CD8-positive, alpha-beta T cell (primary cell): ENCODE measurements at places on chromosomes 4 and X. TPM values are rescaled to one million over a fixed set of nuclear protein-coding genes. Genes with fewer than 3 reads are reported as not detected.

The ARMCX4 gene
- 13.3 TPM for total RNA-seq

The CSAG3 gene
- not detected for total RNA-seq

The FGF5 gene
- 0.05 TPM for total RNA-seq

The SPANXC gene
- total RNA-seq, result not detected

The FGA gene
- total RNA-seq, result not detected

The CABS1 gene
- not detected for total RNA-seq

The BLOC1S4 gene
- total RNA-seq, result 29.7 TPM

The INTU gene
- 0.16 TPM for total RNA-seq

The HSFX4 gene
- not detected for total RNA-seq

The TRIM2 gene
- total RNA-seq, result 0.22 TPM

The AFF1 gene
- 33.8 TPM for total RNA-seq

The SLC25A43 gene
- total RNA-seq, result 1.4 TPM

The GPRIN3 gene
- 32.1 TPM for total RNA-seq

The GUCY1B1 gene
- total RNA-seq, result not detected

The BTC gene
- not detected for total RNA-seq

The TMPRSS11E gene
- not detected for total RNA-seq

The BEX1 gene
- total RNA-seq, result 2.2 TPM

The SMIM10 gene
- not detected for total RNA-seq

The FGFR3 gene
- not detected for total RNA-seq

The CDX4 gene
- not detected for total RNA-seq

The KLHL13 gene
- total RNA-seq, result 0.54 TPM

The PPEF2 gene
- 0.30 TPM for total RNA-seq

The MAGEC3 gene
- not detected for total RNA-seq

The FAM9B gene
- total RNA-seq, result not detected

The SPOCK3 gene
- not detected for total RNA-seq

The MOSPD2 gene
- 4.2 TPM for total RNA-seq

The PHOX2B gene
- total RNA-seq, result not detected

The SNCA gene
- total RNA-seq, result not detected

The TMEM255A gene
- total RNA-seq, result not detected

The HMGB2 gene
- total RNA-seq, result 172 TPM
